ENCODE measurements at places on chromosomes 4 and X. TPM values are rescaled to one million over a fixed set of nuclear protein-coding genes. Genes with fewer than 3 reads are reported as not detected.

DNA sequence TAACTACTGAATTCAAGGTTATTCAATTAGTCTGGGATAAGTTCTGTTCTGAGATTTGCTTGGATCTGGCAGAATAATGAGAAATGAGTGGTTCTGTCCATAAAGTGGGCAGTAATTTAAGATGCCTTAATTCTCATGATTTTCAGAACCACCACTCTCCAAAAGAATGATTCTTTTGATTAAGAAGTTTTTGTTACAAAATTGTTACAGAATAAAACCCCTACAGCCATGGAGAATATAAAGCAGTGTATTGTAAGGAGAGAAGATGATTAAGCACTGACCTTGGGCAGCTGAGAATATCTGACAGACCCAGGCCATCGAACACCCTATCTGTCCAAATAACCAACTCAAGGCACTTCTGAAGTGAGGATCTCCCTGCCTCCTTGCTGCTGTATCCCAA lies 12.4 kb downstream of the AMELX start:
- DNase-seq: no peak

- no peak for DNase-seq
These were observed 156.4 kb upstream of the WDR1 start for GRCh38 chr4:10273030-10273429.

DNA sequence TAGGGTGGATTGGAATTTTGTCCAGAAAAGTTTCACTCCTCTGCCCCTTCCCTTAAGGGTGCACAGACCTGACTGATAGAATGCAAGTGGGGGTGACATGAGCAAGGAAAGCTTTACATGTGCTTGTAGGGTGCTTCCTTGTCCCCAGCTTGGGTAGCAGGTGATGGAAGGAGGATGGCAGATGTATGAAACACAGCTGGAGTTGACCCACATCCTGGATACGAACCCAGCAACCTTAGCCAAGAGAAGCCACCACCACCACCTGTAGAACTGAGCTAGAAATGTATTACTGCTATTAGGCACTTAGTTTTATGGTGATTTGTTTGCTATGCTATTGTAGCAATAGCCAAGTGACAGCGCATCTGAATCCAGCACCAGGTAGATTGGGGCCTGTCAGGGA lies 227.4 kb downstream of the HS3ST1 start:
- no peak for DNase-seq

DNA sequence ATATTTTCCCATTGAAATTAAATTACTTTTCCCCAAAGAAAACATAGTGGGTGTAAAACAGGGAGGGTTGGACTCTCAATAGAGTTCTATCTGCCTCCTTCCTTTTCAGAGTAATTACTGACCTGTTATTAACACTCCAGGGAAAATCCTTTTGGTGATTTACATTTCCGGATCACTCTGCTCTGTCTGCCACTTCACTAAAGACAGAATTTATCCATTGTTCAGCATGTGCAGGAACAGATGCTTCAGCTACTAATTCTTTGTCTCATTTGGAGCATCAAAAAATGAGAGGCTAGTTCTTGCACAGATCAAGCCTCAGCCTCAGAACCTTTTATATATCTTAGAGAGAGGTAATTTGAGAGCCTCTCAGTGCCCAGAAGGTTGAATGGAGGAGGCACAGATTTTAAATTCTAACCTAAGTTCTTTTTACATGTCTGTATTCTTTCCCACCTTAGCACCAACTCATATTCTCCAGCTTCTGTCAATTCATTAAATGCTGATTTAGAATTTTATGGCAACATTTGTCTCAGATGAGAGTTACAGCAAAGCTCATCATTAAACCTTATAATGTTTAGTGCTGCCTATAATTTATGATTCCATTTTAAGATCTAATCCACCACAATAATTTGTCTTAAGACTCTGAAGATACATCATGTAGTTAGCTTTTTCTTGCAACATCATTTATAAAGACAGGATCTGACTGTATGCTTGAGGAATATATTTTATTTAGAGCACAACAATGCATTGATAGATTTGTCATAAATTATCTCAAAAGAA lies 1494.4 kb downstream of the STIM2 start:
- DNase-seq: no peak

Gene DCLK2
- total RNA-seq: 5.2 TPM

Gene CSN1S1
- not detected for total RNA-seq

Gene ARR3
- not detected for total RNA-seq

Gene ASIC5
- total RNA-seq: not detected

Gene RASGEF1B
- not detected for total RNA-seq
